Effector CD8-positive, alpha-beta T cell (primary cell): ENCODE measurements at places on chromosomes 3 and 15.

- DNase-seq = no peak
Observed at GRCh38 chr15:71691458-71692417, 118.6 kb upstream of the NR2E3 start.

GRCh38 chr15:42711746-42712145 is 25.2 kb downstream of the CDAN1 start:
- DNase-seq = no peak

GRCh38 chr3:135516143-135516542 is 449.4 kb upstream of the PPP2R3A start:
- DNase-seq = no peak

GRCh38 chr15:75584121-75584520 is 5.0 kb upstream of the PTPN9 start:
- DNase-seq = no peak
